Stimulated activated CD4-positive, alpha-beta T cell treated with anti-CD3 and anti-CD28 coated beads, Interleukin-1b, Interleukin-23, amount 100 ng/mL, for 4 hours (primary cell): ENCODE measurements at places on chromosomes 1 and 21.

GRCh38 chr1:15290382-15290781 lies 43.4 kb downstream of the FHAD1 start:
- DNase-seq = no peak

GRCh38 chr1:221161571-221162041 lies 282.4 kb downstream of the HLX start:
- DNase-seq = no peak

DNA sequence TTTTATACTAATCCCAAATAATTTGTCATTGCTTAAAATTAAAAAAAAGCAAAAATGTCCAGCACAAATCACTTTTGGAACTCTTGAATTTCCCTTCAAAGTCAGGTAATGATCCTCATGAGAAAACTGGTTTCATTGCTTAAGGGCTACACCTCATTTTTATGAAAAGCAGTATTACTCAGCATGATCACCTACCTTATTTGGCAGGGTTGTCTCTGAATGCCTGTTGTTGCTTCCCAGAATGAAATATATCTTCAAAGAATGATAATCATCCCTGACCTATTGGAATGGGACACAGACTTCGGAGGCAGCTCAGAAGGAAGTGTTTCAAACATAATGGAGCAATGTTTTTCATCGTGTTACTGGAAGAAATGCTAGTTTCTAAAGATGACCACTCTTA lies 29.7 kb downstream of the C1orf21 start:
- no peak for DNase-seq

GRCh38 chr1:23026568-23026967 lies 7.3 kb downstream of the KDM1A start:
- DNase-seq = no peak

- no peak for DNase-seq
Observed at GRCh38 chr1:29519788-29520110, 283.4 kb downstream of the PTPRU start.

GRCh38 chr21:39377444-39378050 lies 28.7 kb upstream of the HMGN1 start:
- DNase-seq = no peak

DNA sequence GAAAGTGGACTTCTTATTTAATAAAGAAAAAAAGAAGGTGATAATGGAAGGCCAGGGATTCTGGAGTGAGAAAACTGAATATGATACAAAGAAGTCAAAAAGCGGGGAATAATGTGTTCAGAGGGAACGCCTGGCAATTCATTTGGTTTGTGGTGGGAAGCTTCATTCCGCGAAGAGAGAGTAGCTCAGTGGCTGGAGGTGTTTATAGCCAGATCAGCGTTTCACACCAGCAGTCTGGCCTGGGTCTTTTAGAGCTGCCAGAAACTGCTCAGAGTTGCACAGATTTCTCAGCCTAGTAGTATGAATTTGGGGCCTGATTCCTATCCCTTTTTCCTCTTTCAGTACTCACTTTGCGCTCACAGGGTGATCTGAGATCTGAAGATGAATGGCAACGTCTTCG lies 67.8 kb upstream of the IPO9 start:
- no peak for DNase-seq

DNA sequence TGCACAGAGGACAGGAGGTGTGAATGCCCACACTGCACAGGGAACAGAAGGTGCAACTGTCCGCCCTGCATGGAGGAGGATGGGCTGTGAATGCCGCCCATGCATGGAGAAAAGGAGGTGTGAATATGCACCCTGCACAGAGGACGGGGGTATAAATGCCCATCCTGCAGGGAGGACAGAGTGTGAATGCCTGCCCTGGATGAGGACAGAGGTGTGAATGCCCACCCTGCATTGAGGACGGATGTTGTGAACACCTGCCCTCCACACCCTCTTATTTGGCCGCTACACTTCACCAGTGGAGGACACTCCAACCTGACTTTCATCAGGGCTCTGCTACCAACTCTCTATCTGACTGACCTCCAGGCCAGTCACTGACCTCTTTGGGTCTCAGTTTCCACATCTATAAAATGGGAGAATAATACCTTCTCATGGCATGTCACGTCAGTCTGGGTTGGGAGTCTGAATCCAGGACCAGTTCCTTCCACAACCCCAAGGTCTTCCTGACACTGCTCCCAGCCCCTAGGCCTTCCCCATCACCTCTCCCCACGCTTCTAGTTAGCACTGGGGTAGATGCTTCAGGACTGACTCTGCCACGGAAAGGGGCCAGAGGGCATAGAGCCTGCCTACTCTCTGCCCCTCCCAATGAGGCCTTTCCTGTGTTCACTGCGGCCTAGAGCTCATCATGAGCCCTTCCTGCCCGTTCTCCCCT lies 28.4 kb downstream of the ZBTB17 start:
- no peak for DNase-seq
